Stomach (tissue), 19 donors: ENCODE measurements at places on chromosomes 1 and 21.
A peak's percentile ranks its signal among the peaks of the same experiment; 100 is the strongest.

DNA sequence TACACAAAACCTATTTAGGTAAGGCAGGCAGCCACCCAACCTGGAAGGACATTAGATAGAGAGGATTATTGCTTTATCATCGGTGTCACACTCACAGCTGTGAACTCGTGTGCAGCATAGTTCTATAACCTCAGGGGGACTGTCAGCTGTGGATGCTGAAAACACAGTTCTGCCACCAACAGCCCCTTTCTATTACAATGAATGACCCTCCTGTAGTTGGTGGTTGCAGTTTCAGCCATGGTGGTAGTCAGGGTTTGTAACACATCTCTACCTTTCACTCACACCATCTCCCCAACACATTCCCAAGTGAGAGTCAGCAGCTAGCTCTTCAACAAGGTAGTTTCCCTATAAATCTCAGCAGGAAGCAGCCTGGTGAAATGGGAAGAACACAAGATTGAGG lies 136.8 kb downstream of the ZC3H11B start:
- DNase-seq, result no peak

DNA sequence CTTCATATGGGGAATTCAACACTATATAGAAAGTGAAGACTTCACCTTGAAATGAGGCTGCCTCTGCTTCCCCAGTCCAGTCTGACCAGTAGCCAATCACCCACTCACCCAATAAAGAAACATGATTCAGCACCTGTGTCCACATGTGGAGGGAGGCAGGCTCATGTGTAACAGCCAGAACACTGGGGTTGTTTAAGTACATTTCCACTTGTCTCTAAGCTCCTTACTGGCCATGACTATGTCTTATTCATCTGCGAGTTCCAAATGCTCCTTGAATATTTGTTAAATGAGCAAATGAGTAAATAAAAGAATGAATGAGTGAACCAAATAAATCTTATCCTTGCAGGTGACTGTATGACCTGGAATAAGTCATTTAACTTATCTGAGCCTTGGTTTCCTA lies 100.1 kb downstream of the BRINP2 start:
- DNase-seq, result no peak

GRCh38 chr1:226549094-226549936 lies 751 bp downstream of the STUM start:
- DNase-seq, result peak; percentile 39

DNA sequence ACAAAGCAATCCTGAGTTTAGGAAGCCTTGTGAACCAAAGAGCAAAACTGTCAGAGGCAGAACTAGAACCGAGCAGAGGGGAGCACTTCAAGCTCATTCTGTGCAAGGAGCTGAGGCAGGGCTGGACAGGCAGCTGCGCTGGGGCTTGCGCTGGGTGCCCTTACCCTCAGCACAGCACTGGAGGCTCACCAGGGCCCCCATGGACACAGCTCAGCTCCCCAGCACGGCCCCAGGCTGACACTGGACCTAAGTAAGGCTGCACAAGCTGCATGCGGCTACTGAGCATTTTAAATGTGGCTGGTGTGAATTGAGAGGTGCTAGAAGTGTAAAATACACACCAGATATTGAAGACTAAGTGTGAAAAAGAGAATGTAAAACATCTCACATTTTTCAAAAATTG lies 22.1 kb downstream of the TMEM63A start:
- DNase-seq, result no peak

DNA sequence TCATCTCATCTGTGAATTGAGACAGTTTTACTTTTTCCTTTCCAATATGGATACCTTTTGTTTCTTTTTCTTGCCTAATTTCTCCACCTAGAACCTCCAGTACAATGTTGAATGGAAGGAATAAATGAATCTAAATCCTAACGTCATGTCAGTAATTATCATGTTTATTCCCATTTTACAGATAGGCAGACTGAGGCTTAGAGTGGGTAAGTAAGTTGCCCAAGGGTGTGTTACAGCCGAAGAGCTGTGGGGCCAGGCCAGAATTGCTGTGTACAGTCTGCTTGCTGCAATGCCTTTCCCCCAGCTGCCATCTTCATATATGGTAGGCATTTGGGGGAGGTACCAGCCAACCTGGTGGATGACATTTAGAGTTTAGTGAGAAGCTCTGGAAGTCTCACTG lies 162.7 kb downstream of the CAMTA1 start:
- DNase-seq, result no peak

DNA sequence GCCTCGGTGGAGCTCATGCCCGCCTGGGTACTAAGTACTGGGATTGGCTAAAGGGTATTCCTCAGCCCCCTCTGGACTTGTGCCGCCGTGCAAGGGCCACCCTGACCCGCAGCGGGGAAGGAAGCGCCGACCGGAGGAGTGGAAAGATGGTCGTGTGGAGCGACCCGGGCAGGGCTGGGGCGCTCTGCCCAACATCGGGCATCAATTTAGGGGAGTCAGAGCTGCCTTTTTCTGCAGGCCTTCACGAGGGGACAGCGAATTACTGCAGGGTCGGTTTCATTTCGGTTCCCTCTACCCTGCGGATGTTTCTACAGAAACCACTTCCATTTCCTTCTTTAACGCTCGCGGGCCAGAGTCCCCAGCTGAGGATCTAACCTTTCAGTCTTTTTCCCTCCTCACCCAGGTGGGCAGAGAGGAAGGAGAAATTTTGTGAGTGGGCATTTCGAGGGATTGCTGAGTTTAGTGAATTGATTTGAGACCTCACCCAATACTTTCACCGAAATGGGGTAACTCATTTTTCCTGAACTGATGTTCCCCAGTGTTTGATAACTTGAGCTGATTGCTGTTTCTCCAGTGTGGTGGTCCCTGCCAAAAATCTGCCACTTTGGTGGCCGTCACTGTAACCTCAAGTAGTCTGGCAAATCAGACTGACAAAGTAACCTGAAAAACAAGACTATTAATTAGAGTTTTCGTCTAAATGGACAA lies 1.1 kb downstream of the TOR1AIP1 start:
- DNase-seq, result peak; percentile 30

- DNase-seq, result no peak
Observed at GRCh38 chr1:247883346-247883745, 12.0 kb upstream of the OR2W3 start.

DNA sequence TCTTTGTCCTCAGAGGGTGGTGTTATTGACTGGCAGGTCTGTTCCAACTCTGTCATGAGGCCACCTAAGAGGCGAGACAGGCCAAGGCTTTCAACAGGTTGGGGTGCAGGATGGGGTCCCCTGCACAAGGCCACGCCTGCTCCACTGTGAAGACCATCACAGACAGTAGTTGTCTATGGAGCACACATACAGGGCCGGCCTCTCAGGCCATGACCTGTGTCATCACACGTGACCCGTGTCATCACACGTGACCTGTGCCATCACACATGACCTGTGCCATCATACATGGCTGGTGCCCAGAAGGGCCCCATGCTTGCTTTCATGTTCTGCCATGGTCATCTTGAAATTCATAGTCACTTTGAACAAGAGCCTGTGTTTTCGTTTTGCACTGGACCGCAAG lies 91.9 kb downstream of the ARHGEF10L start:
- no peak for DNase-seq

DNA sequence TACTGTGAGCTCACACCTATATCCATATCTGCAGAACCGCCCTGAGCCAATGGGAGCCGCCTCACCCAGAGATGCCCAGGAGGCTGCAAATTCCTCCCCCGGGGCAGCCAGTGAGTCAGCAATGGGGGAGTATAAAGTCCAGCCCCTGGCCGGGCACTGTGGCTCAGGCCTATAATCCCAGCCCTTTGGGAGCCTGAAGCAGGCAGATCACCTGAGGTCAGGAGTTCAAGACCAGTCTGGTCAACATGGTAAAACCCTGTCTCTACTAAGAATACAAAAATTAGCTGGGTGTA lies 5.0 kb upstream of the CLCNKB start:
- no peak for DNase-seq

DNA sequence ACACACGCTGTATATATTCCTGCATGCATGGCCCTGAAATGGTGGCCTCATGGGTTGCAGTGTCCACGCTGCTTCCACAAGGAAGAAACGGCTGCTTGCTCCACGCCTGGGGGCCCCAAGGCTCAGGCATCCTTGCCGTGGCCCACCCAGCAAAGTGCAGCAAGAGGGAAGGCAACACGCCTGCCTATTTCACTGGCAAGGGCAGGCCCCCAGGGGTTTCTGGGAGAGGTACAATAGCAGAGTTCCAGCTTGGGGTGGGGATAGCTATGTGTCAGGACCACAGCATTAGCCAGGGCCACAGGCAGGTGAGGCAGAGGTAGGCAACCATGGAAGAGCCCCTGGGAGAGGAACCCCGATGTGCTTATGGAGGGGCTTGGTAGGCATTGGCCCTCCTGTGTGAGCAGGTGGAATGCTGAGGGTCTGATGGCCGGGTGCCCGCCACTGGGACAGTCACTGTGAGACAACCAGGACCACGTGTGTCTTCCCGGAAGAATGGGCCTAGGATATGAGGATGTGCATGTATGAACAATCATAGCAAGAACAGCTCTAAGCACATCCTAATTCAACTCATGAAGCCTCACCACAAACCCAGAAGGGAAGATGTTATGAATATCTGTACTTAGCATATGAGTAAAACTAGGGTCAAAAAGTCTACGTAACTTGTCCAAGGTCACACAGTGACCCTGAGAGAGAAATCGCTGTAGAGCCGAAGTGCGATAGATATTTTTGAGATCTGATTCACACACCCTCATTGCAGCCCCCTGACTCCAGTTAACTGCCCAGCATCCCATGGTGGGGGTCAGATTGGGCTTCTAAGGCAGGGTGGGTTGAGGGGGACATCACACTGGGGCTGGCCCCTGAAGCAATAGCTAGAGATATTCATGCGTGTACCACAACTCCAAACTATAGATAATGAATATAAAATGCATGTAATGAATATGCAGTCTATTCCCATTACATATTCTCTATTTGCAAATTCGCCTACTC lies 11.8 kb downstream of the TFF2 start:
- no peak for DNase-seq

GRCh38 chr1:187032982-187033692 lies 204.4 kb downstream of the PLA2G4A start:
- DNase-seq, result no peak

GRCh38 chr1:8343464-8344001 lies 25.6 kb downstream of the SLC45A1 start:
- peak; percentile 76 for DNase-seq

GRCh38 chr1:87061742-87062156 lies 147.3 kb downstream of the HS2ST1 start:
- DNase-seq, result no peak

GRCh38 chr1:52364235-52364839 lies 1.7 kb downstream of the CC2D1B start:
- DNase-seq, result no peak

- DNase-seq, result no peak
Observed at GRCh38 chr1:13570924-13571323, 12.7 kb upstream of the PDPN start.

DNA sequence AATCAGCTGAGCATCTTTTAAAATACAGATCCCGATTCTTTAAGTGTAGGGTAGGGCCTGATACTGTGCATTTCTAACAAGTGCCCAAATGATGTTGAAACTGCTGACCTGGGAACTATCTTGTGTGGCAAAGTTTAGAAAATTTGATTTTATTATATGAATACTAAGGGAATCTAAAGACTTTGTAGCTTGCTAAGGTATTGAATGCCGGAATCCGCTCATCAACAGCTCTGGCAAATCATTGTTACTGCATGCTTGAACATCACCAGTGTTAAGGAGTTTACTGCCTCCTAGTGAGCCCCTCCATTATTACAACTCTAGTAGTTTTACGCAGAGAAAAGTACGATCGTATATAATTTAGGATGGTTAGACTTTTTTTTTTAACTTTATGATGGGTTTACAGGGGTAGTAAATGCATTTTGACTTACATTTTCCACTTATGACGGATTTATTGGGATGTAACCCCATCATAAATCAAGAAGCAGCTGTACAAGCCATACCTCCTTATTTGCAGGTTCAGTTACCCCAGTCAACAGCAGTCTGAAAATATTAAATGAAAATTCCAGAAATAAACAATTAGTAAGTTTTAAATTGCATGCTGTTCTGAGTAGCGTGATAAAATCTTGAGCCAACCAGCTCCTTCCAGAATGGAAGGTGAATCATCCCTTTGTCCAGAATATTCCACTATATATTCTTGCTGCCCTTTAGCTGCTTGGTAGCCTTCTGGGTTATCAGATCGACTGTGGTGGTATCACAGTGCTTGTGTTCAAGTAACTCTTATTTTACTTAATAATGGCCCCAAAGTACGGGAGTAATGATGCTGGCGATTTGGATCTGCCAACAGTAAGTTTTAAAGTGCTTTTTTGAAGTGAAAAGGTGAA lies 892 bp downstream of the TYW3 start:
- DNase-seq, result no peak

- DNase-seq, result no peak
Observed at GRCh38 chr1:70361727-70362398, 7.3 kb upstream of the ANKRD13C start.

GRCh38 chr1:205376739-205377138 lies 20.0 kb upstream of the KLHDC8A start:
- DNase-seq, result no peak

GRCh38 chr1:89754518-89754917 lies 66.3 kb upstream of the LRRC8D start:
- DNase-seq, result peak; percentile 19

DNA sequence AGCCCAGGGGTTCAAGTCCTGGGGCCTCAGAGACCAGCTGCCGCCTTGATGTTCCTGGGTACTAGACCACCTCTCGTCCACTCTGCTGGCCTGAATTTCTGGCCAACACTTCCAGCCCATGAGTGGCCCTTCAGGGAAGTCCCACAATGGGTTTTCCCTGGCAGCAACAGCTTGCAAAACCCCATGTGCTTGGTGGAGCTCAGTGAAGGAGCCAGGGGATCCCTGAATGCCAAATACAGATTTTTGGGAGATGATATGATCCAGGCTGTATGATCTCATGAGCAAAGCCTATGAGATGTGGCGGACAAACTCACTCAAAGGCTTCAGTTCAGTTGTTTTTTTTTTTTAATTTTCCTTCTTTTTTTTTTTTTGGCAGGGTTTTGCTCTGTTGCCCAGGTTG lies 9.6 kb upstream of the RASSF5 start:
- no peak for DNase-seq

DNA sequence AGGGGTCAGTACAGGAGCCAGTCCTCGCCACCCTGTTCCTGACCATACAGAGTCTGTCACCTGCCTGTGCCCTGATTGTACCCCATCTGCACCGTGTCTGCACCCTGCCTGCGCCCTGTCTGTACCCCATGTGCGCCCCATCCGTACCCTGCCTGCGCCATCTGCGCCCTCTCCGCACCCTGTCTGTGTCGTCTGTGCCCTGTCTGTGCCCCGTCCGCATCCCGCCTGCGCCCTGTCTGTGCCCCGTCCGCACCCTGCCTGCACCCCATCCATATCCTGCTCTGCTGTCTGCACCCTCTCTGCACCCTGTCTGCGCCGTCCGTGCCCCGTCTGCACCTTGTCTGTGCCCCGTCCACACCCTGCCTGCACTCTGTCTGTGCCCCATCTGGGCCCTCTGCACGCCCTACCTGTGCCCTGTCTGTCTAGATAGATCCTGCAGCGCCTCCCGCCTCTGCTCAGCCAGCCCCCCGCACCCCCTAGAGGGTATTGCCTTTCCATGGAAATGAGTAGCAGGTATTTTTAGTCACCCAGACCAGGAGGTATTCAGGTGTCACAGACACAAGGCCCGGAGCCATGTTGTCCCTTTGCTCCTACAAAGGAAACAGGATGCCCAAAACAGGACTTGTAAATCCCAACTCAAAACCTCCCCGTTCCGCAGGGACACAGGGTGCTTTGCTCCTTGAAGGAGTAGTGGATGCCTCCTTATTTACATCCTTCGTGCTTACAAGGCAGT lies 7.7 kb upstream of the NPHP4 start:
- no peak for DNase-seq

- no peak for DNase-seq
Observed at GRCh38 chr21:33022828-33023573, 2.7 kb upstream of the OLIG2 start.

GRCh38 chr1:2951856-2952255 lies 69.4 kb upstream of the ACTRT2 start:
- DNase-seq, result no peak
